ENCODE measurements at places on chromosomes 4 and X.

- DNase-seq, result no peak
Observed at GRCh38 chrX:34918856-34919255, 23.7 kb upstream of the FAM47B start.

DNA sequence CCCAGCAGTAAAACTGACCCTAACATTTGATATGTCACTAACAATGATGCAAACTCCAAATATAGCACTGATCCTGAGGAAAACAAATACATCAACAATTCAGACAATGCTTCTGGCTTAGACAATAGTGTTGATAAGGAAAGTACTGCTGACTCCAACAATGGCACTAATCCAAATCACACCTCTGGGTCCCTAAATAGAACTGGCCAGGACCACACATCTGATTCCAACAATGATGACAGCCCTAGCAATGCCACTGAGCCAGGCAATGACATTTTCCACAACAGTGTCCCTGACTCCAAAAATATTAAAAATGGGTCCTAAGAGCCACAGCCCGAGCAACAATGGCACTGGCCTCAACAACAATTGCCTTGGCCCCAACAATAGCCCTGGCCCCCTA is 243.1 kb upstream of the APOOL start:
- no peak for DNase-seq

- DNase-seq, result no peak
Observed at GRCh38 chrX:38500866-38501265, 60.5 kb upstream of the TSPAN7 start.

DNA sequence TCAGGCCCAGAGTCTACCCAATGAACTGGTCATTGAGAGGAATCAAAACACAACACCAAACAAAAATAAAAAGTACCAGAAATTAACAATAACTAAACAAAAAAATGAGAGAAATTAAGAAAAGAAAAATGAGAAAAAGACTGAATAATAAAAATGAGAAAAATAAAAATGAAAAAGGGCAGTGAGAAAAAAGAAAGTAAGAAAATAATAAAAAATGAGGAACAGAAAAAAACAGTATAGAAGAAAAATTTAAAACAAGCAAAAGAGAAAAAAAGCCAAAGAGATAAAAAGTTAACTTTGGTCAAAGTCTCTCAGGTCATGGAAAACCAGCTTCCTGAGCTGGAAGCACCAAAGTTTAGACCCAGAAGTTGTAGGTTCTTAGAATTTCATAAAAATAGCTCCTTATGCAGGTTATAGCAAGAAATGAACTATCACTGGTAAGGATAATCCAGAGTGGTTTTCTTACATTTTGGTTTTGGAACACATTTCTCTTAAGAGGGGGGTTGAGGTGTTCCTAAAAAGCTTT is 51.0 kb upstream of the WDR17 start:
- no peak for DNase-seq

DNA sequence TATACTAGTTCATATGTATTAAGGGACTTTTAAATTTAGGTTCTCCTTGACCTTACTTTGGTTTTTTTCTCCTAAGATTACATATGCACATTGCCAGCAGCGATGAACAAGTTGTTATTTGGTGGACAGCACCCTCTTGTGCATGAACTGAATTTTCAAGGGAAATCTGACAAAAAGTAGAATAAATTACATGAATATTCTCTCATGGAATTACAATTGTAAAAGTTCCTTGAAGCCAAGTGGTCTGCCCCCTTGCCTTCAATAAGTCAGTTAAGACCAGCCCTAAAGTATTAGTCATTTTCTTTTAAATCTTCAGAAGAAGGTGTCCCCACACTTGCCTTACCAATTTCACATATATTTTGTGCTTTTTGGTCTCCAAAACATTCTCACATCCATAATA is 30.7 kb upstream of the SMARCA5 start:
- DNase-seq, result no peak

DNA sequence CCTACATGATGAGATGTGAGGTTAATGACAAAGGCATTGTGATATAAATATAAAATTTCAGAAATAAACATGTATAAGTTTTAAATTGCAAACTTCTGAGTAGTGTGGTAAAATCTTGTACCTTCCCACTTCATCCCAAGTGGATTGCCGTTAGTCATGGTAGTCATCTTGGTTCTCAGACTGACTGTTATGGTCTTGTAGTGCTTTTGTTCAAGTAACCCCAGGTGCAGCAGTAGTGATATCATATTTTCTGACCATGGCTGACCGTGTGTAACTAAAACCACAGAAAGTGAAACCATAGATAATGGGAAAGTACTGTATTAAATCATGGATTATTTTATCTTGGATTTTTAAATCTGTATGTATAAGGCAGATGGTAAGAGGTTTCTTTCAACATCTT is 74.8 kb upstream of the SLIT2 start:
- DNase-seq, result no peak
